RKO (cell line): ENCODE measurements at places on chromosomes 7 and 10.

DNA sequence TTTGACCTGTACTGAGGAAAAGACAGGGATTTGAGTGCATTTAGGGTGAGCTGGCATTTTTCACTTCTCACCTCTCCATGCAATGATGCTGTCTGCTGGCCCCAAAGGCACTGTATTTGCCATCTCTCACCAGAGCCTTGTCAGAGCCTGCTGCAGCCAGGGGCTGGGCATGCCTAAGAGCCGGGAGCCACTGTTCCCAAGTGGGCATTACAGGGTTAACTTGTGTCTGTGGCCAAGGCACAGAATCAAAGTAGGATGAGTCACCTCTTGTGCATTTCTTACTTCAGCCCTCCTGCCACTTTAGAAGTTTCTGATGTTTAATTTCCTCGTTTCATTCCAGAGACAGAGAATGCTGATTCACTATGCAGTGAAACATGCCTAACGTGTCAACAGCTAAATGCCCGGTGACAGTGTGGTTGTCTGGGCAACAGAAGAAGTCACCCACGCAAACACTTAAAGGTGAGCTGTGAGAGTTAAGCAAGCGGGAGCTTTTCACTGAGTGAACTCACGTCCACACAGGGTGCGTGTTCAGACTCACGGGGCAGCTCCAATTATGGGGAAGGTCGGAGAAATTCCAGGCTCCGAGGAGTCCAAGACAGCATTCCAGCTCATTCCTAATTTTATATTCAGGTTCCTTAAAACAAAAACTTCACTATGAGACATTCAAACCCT lies 57.1 kb upstream of the IGFBP3 start:
- peak; percentile 94 for DNase-seq

DNA sequence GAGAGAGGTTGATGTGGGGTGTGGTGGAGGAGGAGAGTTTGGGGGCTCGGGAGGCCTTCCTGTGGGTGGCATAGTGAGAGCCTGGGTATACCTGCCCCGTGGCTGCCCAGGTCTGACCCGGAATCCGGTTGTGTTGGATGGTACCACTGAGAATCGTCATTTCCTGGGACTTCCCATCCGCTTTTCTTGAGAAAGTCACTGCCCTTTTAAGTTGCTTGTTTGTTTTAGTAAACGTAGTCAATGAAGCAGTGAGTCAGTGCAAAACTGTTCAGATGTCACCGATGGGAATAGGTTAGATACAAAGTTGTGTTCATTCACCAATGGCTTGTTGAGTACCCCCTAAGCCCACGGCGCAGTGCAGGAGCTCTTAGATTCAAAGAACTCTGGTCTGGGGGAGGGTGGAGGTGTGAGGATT lies 285.8 kb downstream of the CAMK1D start:
- DNase-seq = no peak

DNA sequence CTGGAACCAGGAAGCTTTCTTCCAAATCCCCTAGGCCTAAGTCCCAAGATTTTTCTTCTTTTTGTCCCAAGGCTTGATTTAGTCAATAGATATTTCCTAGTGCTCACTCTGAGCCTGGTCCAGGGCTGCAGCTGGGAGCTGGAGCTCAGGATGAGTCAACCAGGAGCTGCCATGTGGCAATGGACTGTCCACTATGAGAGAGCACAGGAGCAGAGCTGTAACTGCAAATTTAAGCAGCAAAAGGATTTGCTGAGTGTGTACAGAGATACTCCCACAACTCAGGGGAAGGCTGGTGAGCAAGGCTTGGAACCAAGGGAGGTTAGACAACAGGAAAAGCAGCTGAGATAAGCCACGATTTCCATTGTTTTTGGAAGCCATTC lies 92.1 kb upstream of the CXCL12 start:
- DNase-seq = no peak

GRCh38 chr10:128563387-128563786 lies 437.2 kb upstream of the MKI67 start:
- DNase-seq = no peak

- no peak for DNase-seq
These were observed 9.0 kb downstream of the DENND2A start for GRCh38 chr7:140631602-140632001.

GRCh38 chr10:90888387-90888786 lies 16.6 kb downstream of the RPP30 start:
- DNase-seq = no peak

DNA sequence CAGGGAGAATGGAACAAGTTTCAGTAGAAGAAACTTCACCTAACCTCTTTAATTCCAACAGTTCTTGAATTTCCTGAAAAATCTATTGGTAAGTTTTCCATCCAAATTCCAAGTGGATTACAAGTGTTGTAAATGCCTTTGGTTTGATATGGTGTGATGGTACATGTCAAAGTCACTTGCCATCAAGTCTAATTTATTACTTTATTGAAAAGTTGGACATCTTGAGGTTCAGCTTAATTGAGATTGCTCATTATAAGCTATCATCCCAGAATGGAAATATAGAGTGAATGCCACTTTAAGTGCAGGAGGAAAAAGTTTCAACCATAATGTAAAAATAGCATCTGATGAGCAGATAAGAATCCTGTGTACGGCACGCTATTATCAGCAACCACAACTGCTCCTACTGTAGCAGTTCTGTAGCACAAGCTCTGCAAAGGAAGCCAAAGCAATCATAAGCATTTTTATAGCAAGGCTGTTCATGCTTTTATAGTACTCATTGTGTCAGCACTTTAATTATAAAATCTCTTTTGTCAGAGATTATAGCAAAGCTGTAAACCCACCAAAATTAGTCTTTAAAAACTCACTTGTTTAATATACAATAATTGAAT lies 991.8 kb upstream of the PHF14 start:
- no peak for DNase-seq

DNA sequence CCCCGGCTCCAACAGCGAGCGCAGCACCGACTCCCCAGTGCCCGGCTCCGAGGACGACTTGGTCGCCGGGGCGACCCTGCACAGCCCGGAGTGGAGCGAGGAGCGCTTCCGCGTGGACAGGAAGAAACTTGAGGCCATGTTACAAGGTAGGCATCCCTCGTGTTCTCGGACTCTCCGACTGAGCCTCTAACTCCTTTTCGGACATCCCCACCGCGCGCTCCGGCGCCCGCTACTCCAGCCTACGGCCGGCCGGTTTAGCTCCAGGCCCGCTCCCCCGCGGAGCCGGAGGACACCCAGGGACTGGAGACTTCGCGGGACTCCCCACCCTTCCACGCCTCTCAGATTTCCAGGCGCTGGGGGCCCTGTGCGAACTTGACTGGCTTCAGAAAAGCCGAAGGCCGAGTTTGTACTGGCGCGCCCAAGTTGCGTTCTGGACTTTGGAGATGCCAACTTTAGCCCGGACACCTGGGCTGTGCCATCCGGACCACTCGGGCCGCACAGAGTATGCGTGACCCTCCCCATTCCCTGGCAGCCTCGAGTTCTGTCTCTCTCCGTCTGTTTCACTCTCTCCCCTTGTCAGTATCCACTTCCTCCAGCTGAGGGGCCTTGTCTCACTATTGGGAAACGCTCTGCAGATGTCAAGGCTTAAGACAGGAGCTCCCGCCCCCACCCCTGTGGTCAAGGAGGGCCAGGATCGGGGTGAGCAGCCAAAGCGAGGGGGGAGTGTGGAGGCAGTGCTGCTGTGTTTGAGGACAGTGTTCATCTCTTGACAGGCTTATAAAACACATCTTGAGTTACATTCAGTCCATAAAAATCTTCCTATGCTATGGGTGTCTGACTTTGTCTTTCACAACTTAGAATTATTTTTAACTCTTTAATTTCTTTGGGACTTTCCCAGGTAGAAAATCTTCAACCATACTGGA lies 777 bp downstream of the BICC1 start:
- DNase-seq = no peak

- DNase-seq = no peak
These were observed 112.2 kb downstream of the LARP4B start for GRCh38 chr10:819326-819725.

DNA sequence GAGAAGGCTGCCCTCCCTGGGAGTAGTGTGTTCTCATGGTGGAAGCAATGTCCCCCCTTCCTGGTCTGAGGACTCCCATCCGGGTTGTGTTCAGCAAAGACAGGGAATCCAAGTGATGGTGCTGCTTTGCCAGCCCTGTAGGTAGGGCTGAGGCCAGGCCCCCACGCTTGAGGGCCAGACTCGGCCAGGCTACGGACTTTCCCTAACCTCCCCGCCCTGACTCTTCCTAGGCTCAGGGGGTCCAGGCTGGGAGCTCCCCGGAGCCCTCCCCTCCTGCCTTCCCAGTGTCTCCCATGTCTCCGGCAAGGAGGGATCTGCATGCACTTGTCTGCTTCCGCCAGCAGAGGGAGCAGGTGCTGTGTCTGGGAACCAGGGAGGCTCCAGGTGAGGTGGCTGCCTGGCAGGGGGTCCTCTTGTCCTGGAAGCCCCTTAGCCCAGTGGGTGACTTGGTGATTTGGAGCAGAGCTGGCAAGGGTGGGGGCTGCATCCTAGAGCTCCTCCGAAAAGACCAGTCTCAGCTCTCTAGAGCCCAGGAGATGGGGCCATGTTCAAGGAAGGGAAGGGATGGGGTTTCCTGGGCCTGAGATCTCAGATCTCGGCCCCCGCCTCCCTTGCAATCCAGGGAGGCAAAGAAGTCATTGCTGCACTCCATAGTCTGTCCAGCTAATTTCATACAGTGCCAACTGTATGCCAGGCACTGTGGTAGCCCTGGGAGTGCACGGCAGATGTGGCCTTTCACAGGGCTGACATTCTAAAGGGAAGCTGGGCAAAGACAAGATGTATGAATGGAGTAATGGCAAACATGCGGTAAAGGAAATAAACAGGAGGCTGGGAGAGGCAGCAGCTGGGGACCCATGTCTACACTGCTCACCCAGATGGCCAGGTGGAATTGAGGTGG lies 20.3 kb upstream of the SFRP5 start:
- peak; percentile 30 for DNase-seq

- DNase-seq = no peak
These were observed 29.5 kb downstream of the MDH2 start for GRCh38 chr7:76077435-76077834.

DNA sequence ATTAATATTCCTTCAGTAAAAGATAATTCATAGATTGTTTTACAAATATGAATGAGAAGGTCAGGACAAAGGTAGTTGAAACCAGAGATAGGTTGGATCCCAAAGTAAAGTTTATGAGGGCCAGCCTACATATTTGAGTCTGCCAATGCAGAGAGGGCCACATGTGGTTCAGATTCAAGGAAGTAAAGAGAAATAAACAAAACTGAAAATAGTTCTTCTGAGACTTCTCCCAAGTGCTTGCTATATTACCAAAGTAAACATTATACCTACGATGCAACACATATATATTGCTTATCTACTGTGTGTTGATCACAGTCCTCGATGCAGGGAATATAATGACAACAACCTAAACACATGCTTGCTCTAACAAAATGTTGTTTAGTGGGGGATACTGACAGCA lies 109.8 kb downstream of the MALRD1 start:
- DNase-seq = no peak

DNA sequence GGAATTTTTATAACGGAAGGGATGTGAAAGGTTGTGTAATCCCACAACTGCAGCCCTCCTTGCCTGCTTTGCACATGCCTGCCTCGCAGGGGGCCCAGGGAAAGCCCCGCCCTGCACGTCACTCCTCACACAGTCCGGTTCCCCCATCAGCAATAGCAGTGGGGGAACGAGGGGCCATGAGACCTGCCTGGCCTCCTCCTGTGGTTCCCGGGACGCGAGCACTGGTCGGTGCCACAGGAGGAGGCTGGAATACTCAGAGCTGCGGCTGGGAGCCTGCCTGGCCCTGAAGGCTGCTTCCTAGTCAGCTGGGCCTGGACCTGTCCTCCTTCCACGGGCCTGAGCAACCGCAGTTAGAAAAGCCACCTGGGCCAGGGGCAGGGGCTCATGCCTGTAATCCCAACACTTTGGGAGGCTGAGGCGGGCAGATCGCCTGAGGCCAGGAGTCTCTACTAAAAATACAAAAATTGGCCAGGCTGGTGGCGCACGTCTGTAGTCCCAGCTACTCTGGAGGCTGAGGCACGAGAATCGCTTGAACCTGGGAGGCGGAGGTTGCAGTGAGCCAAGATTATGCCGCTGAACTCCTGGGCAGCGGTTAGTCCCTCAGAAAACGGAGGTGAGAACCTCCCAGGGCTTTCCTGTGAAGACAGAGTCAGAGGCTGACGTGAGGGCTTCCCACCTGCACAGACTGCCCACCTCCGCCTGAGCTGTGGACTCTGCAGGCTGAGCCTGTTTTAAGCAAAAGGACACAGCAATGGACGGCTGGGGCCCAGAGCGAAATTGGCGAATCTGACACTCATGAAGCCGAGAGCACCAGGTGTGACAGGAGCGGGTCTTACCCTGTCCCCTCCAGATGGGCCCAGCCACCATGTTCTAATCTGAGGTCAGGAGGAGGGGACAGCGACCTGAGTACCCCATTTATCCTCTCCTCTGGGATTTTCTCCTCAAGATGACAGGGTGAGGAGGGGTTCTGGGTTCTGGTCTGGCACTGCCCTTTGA lies 52.9 kb downstream of the VIPR2 start:
- no peak for DNase-seq

- no peak for DNase-seq
These were observed 63.9 kb upstream of the PRKCQ start for GRCh38 chr10:6643962-6644361.

DNA sequence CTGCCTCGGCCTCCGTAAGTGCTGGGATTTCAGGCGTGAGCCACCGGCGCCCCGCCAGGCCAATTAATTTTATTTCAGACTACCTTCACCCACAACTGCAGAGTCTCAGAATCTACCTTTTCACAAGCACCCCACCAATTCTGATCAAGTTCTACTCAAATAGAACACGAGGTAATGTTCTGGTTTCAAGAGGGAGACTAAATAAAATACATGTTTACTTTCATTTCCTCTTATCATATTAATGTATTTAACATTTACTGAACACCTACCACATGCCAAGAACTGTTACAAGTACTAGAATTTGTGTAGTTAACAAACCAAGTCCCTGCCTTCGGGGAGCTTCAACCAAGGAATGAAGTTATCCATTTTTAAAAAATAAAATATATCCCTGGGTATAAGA lies 25.5 kb upstream of the RGS10 start:
- no peak for DNase-seq

GRCh38 chr10:131911451-131911850 lies 10.6 kb downstream of the PPP2R2D start:
- DNase-seq = no peak

DNA sequence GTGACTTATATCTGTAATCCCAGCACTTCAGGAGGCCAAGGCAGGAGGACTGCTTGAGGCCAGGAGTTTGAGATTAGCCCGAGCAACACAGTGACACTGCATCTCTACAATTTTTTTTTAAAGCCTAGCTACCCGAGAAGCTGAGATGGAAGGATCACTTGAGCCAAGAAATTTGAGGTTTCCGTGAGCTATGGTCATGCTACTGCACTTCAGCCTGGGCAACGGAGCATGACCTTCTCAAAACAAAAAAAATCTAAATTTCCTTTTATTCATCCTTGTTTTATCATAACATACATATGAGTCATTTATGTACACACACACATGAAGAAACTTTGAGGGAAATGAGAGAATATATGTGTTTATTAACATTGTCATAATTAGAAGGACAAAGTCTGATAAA lies 277.5 kb upstream of the MAGI2 start:
- DNase-seq = no peak
